ENCODE measurements at places on chromosomes 5 and 9.

DNA sequence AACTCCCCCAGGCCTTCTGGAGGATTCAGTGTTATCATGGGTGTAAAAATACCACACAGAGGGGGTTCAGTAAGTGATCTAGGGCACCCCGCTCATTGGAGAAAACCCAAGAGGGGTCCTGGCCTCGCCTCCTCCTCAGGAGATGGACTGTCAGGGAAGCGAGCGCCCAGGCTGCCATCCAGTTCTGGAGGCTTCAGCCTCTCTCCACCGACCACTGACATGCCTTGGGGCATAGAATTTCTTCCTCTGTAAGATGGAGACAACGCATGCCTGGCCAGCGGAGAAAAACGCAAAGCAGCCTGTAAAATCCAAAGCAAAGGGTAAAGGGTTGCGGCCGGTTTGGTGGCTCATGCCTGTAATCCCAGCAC lies 165.4 kb downstream of the COL23A1 start:
- no peak for DNase-seq

DNA sequence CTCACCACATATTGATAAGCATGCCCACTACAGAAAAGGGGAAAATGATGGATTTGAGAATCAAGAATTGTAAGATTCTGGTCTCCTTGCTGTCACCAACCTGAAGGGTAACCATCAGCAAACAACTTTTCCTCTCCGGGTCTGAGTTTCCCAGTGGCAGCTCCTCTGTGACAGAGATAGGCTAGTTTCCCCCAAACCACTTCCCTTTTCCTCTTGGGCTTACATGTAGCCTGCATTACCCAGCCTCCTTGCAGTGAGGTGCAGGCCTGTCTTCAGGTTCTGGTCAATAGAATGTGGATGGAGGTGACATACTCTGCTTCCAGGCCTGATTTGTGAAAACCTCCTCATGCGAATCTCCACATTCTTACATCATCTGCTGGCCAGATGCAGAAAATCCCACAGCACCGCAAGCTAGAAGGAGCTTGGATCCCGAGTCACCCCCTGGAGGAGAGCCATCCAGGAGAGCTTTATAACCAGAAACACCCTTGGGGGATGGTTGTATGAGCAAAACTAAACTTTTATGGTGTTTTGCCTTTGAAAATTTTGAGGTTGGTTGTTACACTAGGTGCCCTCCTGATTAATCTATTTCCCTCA lies 206.1 kb downstream of the RGS3 start:
- DNase-seq, result no peak

- no peak for DNase-seq
Observed at GRCh38 chr5:418162-419121, 24.5 kb upstream of the EXOC3 start.

- DNase-seq, result no peak
Observed at GRCh38 chr5:148372166-148372725, 11.5 kb upstream of the FBXO38 start.

GRCh38 chr9:38421498-38422211 lies 2.6 kb downstream of the IGFBPL1 start:
- no peak for DNase-seq

DNA sequence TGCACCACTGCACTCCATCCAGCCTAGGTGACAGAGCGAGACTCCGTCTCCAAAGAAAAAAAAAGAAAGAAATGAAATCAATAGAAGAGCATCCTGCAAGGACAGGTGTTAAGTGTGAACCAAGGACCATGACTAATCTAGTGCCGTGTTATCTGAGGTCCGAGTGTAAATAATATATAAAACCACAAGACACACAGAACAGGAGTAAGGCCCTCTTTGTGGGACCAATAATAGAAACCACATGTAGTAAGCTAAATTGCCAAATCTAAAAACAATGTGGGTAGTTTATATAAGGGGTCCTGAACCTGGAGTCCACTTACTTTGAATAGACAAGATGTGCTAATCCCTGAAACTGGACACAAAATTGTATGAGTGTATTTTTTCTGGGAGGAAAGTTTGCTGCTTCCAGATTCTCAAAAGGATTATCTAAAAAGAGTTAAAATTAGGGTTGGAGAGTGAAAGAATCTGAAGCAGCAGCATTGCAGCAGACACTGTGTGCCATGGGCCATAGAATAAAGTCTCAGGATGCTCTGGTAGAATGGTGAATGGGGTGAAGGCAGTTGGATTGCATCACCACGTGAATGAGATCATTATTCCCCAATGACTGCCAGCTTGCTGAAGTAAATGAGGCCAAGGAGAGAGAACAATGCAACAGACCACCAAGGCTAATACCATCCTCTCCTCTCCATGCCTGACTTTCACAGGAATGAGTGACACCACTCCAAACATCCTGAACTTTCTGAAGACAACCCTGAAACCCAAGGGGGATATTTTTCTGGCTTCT lies 222.7 kb downstream of the DCP2 start:
- no peak for DNase-seq

- no peak for DNase-seq
Observed at GRCh38 chr9:112375361-112375760, 4.5 kb upstream of the HSDL2 start.

- DNase-seq, result no peak
Observed at GRCh38 chr5:172505403-172505759, 51.1 kb upstream of the SH3PXD2B start.

DNA sequence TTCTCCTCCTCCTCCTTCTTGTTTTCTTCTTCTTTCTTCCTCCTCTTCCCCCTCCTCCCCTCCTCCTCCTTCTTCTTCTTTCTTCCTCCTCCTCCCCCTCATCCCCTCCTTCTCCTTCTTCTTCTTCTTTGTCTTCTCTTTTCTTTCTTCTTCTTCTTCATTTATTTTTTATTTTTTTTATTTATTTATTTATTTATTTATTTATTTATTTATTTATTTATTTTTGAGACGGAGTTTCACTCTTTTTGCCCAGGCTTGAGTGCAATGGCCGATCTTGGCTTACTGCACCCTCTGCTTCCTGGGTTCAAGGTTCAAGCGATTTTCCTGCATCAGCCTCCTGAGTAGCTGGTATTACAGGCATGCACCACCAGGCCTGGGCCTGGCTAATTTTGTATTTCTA lies 1332.5 kb upstream of the CDH9 start:
- no peak for DNase-seq

GRCh38 chr9:29625292-29625731 lies 2052.0 kb upstream of the C9orf72 start:
- no peak for DNase-seq

DNA sequence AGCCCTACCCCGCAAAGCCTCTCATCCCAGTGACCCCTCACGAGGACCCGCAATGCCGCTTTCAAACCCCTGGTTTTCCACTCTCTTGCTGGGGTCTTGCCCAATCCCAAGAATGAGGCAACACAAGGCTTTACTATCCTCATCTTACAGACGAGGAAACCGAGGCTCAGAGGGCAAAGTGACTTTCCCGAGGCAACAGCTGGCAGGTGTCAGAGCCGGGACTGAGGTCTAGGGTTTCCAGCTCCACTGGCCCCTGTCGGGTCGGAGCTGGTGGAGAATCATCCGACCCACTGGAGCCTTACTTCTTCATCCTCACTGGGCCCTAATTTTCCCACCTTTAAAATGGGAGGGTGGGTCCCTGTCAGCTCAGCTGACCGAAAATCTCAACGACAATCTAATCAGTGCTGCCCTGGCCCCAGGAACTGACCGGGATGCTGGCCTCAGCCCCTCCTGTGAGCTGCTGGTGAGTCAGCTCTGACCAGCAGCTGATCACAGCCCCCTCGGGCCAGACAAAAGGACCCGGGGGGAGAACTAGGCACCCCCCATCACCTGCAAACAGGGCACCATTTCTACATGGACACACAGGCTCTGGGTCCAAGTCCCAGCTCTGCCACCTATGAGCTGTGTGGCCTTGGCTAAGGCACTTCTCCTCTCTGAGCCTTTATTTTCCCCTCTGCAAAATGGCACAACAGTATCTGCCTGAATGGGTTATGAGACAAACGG lies 72.7 kb upstream of the STXBP1 start:
- DNase-seq, result no peak
